ENCODE measurements at places on chromosomes 11 and 22.

GRCh38 chr22:49292909-49293308 lies 534.8 kb downstream of the BRD1 start:
- DNase-seq: no peak

- DNase-seq: peak; percentile 74
These were observed 35.9 kb downstream of the RPL3 start for GRCh38 chr22:39283322-39284141.

DNA sequence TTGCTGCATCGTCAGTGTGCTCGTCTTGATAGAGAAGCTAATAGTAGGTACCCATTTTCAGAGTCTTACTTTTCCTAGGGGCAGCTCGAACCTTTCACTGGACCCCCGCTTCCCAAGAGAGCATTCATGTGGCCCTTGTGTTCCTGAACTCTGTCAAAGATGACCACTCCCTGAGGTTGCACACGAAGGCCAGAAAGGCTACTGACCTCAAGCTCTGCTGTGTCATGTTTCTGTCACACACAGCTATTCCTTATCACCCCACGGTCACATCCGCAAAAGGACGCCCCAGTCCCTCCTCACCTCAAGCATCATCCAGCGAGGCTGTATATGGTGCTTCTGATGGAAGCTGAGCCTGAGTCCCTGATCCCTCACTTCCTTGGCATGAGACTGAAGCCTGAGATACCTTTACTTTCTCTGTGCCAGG lies 171.5 kb downstream of the LDLRAD3 start:
- DNase-seq: no peak

DNA sequence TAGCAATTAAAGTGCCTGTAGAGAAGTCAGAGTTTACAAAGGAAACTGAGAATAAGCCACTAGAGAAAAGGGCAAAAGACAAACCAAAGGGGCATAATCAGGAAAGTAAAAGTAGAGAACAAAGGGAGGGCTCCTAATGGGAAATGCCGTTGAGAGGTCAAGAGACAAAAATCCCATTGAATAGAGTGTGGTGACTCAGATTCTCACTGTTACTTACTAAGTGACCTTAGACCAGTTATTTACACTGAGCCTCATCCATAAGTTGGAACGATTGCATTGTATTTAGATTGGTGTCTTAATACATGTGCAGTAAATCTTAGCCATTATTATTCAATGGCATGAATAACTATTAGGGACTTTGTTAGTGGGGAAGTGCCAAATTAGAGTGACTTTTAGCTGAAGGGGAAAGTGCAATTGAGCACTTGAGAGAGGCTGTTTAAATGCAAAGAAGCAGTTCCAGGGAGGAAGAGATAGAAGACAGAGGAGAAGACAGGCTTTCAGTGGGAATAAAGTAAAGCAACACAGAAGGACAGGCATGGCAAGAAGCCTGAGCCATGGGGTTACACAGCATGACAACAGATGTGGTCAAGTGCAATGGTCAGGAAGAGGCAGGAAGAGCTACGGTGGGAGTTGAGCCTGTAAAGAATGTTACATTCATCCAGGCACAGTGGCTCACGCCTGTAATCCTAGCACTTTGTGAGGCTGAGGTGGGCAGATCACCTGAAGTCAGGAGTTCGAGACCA lies 82.6 kb downstream of the UBASH3B start:
- DNase-seq: no peak

GRCh38 chr11:35650467-35650866 lies 12.1 kb upstream of the TRIM44 start:
- DNase-seq: no peak

DNA sequence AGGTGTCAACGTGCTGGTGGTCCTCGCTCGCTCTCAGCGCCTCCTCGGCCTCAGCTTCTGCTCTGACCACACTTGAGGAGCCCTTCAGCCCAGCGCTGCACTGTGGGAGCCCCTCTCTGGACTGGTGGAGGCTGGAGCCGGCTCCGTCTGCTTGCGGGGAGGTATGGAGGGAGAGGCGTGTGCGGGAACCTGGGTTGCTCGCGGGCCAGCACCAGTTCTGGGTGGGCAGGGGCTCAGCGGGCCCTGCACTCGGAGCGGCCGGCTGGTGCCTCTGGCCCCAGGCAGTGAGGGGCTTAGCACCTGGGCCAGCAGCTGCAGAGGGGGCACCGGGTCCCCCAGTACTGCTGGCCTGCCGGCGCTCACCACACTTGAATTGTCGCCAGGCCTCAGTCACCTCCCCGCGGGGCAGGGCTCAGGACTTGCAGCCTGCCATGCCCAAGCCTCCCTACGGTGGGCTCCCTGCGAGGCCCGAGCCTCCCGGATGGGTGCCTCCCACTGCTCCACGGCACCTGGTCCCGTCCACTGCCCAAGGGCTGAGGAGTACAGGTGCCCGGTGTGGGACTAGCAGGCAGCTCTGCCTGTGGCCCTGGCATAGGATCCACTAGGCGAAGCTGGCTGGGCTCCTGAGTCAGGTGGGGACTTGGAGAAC lies 7.6 kb upstream of the CYP2D6 start:
- no peak for DNase-seq

- DNase-seq: peak; percentile 78
These were observed 470 bp downstream of the C11orf98 start for GRCh38 chr11:62664405-62665074.
